ENCODE measurements at places on chromosomes 2 and 18.

- DNase-seq = no peak
Measured at GRCh38 chr18:62883937-62884735, 168.8 kb downstream of the PHLPP1 start.

DNA sequence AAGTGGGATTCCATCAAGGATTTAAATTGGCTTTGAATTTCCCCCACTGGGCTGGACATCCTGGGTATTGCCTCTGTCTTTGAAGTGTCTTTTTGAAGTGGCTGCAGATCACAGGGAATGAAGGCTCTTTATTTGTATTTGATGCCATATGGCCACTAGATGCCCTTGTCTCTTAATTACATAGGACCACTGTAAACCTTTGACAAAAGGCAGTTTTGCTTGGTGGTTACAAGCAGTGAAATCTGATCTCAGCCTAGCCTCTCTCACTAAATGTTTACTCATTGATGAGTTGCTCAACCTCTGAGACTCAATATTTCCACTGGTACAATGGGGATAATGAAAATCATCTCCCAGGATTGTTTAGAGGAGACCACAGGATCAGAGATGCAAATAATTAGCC lies 102.2 kb downstream of the INSIG2 start:
- peak; percentile 95 for DNase-seq

DNA sequence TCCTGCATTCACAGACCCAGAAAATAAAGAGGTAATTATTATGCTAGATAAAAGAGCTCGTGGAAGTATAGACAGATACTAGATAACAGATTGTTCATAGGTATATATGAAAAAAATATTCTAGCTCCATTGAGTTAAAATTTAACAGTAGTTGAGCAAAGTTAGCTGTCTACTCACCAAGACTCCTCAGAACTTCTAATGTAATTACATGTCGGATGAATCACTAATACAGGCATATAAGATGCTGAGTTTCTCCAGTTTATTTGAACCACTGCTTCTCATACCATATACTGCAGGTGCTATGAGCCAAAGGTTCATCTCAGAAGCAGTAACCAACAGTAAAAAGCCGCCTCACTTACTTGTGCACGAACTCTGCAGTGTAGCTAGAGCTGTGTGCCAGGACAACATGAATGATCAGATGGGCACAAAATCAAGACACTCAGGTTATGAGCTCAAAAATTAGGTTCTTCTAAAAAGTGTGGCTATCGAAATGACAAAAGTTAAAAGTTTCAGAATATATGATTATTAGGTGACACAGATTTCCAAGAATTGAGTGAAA lies 373.4 kb downstream of the NCKAP5 start:
- no peak for DNase-seq

DNA sequence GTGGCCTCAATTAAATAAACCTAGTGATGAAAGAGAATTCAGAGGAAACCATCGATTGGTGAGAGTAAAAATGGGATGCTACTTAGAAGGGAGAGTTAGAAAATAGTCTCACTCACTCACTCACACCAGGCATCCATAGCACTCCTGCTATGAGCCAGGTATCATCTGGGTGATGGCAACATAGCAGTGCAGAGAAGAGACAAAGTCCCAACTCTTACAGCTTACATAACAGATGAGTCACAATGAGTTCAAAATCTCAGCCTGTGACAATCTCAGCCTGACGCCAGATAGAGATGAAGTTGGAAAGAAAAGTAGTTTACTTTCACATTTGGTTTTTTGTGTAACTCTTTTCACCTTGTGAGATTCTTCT lies 55.4 kb upstream of the THOC1 start:
- DNase-seq = no peak

DNA sequence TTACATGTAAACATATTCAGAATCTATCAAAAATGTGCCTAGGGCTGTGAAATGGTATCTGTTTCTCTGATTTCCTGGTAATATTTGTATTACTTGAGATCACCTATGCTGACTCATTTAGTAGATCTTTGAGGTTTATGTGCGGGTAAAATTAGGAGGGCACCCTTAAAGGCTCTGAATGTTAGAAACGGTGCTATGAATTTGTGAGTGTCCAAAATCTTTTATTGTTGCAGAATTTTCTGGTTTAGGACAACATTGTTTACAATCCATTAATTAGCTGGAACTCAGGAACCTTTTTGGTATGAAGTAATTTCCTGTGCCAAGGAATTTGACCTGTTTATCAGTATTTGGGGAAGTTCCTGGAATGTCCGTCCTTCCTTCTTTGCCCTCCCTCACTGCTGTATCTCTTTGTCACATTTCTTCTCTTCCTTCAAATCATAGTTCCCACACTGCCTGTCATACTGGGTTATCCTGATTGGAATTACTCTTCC lies 130.5 kb downstream of the TANC1 start:
- no peak for DNase-seq

- peak; percentile 6 for DNase-seq
Measured at GRCh38 chr18:45046228-45046627, 365.5 kb downstream of the SETBP1 start.

Data from NCI-H524 (cell line).